Foreskin keratinocyte (primary cell): ENCODE measurements at places on chromosomes 7 and 10.

DNA sequence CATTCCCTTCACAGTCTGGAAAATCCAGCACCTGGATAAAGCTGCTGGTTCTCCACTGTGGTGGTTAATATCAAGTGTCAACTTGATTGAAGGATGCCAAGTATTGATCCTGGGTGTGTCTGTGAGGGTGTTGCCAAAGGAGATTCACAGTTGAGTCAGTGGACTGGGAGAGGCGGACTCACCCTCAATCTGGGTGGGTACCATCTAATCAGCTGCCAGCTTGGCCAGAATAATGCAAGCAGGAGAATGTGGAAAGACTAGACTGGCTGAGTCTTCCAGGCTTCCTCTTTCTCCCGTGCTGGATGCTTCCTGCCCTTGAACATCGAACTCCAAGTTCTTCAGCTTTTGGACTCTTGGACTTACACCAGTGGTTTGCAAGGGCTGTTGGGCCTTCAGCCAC is 48.4 kb downstream of the C10orf143 start:
- no peak for DNase-seq

DNA sequence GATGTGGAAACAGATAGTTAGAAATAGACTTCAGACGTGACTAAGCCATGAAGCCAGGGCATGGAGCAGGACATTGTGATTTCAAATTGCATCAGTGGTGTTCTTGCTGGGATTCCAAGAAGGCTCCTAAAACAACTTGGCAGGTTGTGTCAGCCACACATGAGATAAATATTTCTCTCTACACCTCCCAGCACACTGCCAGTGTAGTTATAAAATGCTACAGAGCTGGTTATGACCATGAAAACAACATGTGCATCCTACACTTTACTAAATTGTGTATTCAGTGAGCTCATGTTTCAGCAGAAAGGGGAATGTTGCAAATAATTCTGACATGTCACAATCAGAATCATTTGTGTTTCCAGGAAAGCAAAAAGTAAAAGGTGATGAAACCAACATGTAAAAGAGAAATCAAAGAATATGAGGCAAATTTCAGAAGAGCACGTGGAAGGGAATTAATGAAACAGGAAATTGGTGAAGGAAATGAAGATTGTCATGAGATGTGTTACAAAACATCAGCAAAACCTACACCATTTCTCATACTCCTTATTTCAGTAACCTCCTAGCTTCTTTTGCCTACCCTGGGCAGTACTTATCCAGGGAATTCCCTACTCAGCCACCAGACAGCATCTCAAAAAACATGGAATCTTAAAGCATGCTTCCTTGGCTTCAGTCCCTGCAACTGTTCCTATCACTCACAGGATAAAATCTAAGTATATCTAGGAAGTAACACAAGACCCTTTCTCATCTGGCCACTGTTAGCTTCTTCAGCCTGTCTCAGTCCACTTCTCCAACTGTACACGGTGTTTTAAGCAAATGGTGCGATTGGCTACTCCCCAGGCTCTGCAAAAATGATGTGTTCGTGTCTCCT is 5.8 kb upstream of the CYP3A7 start:
- no peak for DNase-seq

GRCh38 chr10:74643596-74643975 is 182.8 kb upstream of the KAT6B start:
- no peak for DNase-seq

DNA sequence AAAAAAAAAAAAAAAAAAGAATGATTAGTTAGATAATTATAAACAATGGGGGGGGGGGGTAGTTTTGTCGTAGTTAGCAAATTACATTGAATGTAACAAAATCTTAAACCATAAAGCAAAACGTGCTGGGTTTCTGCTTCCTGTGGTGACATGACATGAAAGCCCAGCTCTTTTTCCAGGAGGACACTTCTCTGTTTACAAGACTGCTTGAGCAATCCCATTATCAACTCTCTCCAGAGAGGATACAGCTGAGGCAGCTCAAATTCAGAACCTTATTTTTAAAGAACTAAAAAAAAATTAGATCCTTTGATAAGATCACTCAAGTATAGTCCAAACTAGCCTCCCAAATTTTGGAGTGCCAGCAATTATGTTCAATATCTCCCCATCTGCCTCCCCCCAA is 58.6 kb downstream of the ADRB1 start:
- DNase-seq, result no peak

DNA sequence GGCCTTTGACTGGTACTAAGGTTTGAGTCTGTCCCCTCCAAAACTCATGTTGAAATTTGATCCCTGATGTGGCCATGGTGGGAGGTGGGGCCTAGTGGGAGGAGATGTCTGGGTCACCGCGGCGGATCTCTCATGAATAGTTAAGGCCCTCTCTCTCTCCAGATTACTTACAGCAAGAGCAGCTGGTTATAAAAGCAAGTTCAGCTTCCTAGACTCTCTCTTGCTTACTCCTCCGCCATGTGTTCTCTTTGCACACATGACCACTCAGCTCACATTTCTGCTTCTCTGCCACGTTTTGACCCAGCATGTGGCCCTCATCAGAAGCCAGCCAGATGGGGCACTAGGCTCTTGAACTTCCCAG is 29.9 kb upstream of the ZMIZ1 start:
- no peak for DNase-seq

- no peak for DNase-seq
These were observed 20.9 kb downstream of the ANKRD7 start for GRCh38 chr7:118245267-118246040.

- DNase-seq, result peak; percentile 69
These were observed at the start of gene STEAP2 for GRCh38 chr7:90211391-90212148. Gene STEAP2 (plus strand): TSS chr7:90211740. CDS start chr7:90225083, 13,343 bp downstream.

- no peak for DNase-seq
These were observed 41.8 kb downstream of the UNC5B start for GRCh38 chr10:71253981-71254818.

DNA sequence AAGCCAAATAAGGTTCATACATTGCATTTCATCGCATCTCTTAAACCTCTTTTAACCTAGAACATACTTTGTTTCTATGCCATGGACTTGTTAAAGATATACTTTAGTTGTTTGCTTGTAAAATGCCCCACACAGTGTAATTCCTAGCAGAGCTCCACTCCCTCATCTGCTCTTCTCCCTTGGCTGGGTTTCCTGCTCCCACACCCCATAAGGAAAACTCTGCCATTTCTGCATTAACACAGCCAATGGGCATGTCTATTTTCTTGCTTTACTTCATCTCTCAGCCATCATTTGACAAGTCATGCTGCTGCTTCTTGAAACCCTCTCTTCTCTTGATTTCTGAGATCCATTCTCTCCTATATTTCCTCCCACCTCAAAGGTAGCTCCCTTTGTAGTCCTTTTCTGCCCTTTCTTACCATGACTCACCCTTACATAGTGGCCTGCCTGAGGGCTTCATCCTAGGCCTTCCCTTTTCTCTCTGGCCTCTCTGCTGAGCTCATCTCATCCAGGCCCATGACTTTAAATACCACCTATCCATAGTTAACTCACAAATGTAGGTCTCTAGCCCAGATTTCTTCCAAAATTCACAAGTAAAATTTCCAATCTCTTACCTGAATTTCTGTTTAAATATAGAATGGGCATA is 471.4 kb downstream of the ADRA2A start:
- DNase-seq, result no peak

DNA sequence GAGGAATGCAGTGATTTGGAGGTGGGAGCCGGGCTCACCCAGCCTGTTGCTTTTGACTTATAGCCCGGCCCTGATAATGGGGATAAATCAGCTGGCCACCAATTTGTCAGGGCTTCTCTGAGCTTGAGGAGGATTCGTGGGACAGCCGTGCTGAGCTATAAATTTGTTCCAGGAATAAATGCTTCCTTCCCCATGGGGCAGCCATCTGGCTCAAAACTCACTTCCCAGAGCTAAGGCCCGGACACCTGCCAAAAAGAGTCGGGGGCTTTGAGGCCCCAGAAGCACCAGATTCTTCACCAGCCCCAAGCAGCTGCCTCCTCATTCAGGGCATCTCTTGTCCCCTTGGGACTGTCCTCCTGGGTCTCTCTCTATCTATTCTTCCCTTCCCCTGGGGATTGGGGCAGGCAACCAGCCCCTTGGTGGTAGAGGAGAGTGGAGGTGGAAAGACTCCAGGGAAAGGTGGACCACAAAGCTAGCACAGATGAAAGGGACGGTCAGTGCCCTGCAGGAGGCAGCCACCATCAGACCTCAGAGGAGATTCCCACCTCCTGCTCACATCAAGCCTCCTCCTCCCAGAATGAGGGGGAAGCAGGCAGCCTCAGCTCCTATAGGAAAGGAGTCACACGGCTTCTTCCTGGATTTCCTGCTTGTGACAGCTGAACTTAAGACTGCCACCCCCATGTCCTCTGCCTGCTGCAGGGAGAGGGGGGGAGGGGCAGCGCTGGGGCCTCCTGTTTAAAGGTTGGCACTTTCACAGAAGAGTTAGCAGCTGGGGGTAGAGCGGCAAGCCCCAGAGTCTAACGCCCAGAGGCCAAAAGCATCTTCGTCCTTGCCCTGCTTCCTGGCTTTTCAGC is 44.2 kb upstream of the LRRC4 start:
- DNase-seq, result no peak

GRCh38 chr7:27871866-27872265 is 131.9 kb downstream of the TAX1BP1 start:
- no peak for DNase-seq

GRCh38 chr7:133040674-133041073 is 41.2 kb downstream of the CHCHD3 start:
- no peak for DNase-seq

GRCh38 chr10:101256387-101256786 is 27.1 kb upstream of the LBX1 start:
- no peak for DNase-seq

DNA sequence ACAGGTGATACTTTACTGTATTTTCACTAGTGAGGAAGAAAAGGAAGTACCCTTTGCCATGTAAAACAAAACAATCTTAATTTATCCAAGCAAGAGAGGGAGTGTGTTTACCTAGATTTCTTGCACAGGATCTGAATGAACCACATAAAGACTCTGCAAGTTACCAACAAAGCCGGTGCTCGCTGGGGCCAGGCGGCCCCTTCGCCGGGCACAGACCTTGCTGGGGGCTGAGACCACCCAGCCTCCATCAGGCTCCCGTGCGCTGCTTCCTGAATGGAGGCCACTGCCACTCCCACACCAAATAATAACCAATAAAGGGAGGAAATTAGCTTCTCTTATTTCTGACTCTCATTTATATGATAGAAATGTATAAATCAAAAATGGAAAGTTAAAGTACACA is 625.0 kb upstream of the ADARB2 start:
- DNase-seq, result no peak

DNA sequence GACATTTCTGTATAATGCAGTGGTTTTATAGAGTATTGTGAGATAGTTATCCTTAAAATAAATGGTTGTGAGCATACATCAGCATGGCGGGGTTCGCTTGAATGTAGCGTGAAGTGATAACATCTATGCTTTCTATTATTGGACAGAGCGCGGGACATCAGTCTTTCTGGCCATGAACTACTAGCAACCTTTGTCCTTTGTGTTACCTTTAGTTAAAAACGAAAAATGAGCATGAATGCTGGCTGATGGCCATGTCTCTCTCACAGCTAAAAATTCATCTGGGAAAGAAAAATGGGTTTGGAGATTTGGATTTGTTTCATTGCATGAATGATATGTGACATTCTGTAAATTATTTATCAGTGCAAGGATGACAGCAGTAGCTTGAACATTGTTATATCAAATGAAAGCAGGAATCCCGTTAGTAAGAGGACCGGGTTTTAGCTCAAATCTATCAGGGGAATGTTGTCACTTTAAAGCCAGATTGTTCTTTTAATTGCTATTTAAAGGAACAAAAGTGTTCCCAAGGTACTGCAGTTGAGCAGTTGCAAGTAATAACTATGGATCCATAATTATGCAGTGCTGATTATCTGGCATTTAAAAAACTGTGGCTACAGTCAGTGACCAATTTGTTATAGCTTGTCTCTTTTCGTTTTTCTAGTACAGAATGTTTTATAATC is 131.0 kb downstream of the KAT6B start:
- no peak for DNase-seq

DNA sequence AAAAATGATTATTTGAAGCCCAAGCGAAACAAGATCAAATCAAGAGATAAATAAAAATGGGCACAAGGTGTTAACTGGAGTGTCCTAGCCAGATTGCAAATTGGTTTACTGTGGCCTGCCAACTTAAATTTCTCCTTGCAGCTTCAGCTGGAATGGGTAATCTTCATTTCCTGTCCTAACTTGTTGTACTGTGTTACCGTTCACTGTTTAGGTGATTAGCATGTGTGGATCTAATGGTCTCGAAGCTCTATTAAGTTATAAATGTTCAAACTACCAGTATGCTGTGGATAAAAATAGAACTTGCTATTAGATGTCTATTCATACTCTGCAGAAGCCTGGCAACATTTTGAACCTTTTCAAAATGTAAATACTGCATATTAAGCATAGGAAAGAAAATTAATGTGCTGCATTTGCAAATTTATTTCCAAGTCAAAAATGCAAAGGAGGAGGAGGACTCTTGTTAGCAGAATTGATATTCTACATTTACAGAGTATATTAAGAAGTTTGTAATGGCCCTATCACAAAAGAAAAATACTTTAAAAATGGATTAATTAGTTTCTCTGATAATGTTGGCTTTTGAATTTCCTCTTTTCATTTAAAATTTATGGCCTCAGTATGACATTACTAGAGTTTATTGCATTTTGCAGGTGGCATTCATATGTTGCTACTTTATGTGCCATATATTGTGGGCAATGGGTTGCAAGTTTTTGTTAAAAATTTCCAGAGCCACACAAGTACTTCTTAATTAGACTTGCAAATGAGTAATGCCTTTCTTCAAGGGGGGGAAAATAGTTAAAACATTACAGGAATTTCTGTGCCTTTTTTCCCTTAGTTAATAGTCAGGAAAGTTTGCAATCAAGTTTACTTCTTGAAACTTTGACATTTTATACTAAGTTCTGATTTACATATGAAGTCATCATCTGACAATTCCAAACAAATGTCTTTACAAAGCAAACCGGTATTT is 92.1 kb downstream of the CABCOCO1 start:
- DNase-seq, result peak; percentile 57

DNA sequence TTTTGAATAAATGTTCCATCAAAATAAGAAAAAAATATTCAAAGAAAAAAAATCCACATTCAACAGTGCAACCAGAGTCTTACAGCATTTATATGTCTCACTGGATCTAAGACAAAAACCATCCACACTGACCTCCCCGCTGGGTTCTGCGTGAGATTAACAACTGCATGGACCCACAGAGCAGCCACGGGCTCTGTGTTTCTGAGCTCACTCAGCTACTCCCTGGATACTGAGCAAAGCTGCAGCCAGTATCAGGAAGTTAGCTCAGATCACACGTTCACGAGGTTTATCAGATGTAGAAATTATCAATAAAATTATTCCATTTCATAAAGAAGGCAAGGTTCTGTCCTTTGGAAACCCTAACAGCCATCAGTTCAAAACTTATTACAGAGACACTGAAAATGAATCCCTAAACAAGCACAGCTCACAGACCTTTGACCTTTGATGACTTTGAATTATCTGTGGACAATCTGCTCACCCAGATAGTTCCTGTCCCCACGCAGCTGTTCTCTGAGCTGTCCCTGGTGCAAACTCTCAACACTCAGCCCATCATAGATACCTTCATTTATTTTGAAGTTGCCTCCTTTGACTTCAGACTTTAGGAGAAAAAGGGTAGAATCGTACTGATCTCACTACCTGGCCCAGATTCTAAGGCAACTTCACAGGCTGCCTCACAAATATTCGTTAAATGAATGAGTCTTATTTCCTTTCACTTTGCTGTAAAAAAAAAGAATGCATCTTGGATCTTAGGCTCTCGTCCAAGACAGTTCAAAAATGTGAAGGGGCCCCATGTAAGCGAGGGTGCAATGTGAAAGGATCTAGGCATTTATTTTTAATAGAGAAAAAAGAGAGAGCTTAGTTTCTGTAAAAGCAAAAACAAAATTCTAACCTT is 67.7 kb upstream of the SVIL start:
- no peak for DNase-seq

GRCh38 chr10:60206735-60207134 is 182.9 kb downstream of the ANK3 start:
- DNase-seq, result no peak
